ENCODE measurements at places on chromosomes 7 and 10.

- H3K36me3 ChIP-seq = no peaks in the 10 kb centered on the region
- no peak overlapping the region for H3K27ac ChIP-seq
- H3K27me3 ChIP-seq = no peaks in the 10 kb centered on the region
- no peak overlapping the region for H3K4me3 ChIP-seq
Measured at GRCh38 chr10:121281576-121281975, 316.7 kb downstream of the FGFR2 start.

DNA sequence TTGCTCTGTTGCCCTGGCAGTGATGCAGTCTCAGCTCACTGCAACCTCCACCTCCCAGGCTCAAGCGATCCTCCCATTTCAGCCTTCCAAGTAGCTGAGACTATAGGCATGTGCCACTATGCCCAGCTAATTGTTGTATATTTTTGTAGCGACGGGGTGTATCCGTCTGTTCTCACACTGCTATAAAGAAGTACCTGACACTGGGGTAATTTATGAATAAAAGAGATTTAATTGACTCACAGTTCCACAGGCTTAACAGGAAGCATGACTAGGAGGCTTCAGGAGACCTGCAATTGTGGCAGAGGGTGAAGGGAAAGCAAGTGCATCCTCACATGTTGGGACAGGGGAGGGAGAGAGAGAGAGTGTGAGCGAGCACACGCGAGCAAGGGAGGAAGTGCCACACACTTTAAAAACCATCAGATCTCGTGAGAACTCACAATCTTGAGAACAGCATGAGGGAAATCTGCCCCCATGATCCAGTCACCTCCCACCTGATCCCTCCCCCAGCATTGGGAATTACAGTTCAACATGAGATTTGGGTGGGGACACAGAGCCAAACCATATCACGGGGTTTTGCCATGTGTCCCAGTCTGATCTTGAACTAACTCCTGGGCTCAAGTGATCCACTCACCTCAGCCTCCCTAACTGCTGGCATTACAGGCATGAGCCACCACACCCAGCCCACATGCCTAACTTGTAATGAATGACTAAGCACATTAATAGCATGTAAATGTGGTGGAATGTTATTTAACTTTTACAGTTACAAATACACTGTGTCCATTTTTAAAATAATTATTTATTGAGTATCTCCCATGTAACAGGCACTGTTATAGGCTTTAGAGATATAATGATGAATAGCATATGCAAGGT, 65.5 kb downstream of the RALA start:
- H3K4me3 ChIP-seq = no peak overlapping the region
- no peaks in the 10 kb centered on the region for H3K27me3 ChIP-seq
- peaks cover 15% of the 10 kb centered on the region for H3K36me3 ChIP-seq
- no peak for DNase-seq
- no peak overlapping the region for H3K27ac ChIP-seq

DNA sequence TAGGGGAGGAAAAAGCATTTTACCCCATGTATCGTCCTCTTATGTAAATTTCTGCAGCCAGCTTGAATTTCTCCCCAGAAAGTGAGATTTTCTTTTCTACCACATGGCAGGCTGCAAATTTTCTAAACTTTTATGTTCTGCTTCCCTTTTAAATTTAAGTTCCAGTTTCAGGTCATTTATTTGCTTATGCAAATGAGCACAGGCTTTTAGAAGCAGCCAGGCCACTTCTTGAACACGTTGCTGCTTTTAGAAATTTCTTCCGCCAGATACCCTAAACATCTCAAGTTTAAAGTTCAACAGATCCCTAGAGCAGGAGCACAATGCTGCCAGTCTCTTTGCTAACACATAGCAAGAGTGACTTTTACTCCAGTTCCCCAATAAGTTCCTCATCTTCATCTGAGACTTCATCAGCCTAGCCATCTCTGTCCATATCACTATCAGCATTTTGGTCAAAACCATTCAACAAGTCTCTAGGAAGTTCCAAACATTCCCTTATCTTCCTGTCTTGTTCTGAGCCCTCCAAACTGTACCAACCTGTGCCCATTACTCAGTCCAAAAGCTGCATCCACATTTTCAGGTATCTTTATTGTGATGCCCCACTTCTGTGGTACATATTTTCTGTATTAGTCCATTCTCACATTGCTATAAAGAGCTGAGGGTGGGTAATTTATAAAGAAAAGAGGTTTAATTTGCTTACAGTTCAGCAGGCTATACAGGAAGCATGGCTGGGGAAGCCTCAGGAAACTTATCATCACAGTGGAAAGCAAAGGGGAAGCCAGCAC, 16.3 kb downstream of the EZH2 start:
- H3K27ac ChIP-seq = no peak overlapping the region
- H3K4me3 ChIP-seq = no peak overlapping the region
- H3K4me1 ChIP-seq = no peaks in the 10 kb centered on the region
- DNase-seq = no peak

DNA sequence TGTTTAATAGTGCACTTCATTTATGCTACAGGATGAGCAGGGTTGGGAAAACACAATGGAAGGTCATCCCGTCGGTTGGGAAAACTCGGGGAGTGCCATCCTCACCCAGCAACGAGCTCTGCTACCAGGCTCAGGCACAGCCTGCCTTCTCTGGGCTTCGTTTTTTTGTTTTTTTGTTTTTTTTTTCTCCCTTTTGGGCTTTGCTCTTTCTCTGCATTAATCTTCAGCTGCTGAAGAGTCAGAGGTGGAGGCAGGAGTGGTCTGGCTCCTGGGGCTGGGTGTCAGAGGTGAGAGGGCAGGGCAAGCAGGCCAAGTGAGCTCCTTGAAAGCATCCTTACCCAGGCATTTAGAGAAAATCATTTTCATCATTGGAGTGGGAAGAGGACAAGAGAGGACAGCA, 11.5 kb downstream of the ZNF3 start:
- no peaks in the 10 kb centered on the region for H3K27me3 ChIP-seq
- H3K27ac ChIP-seq = no peak overlapping the region
- no peaks in the 10 kb centered on the region for H3K4me1 ChIP-seq
- no peak overlapping the region for H3K4me3 ChIP-seq
- DNase-seq = no peak

DNA sequence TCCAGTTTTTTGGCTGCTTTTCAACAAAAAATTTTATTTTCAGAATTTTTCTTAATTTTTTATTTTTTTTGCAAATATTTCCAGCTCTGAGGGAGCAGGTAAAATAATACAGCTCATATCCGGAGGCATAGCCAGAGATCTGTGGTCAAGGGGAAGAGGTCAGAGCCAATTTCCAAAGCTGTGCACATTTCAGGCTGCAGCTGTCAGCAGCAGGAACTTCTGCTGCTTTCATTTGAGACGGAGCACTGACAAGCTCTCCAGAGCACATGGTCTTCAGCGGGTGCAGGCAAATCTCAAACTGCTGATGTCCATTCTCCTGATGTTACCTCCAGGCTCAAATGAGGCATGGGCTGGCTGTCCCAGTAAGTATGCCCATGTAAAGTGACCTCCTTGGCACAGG, 31.1 kb downstream of the SLC26A4 start:
- H3K36me3 ChIP-seq = no peaks in the 10 kb centered on the region
- no peak for DNase-seq
- no peaks in the 10 kb centered on the region for H3K4me1 ChIP-seq
- H3K27me3 ChIP-seq = no peaks in the 10 kb centered on the region
- H3K4me3 ChIP-seq = no peak overlapping the region
- no peak overlapping the region for H3K27ac ChIP-seq

- H3K4me3 ChIP-seq = no peak overlapping the region
- no peak overlapping the region for H3K27ac ChIP-seq
- no peaks in the 10 kb centered on the region for H3K27me3 ChIP-seq
Measured at GRCh38 chr10:123642293-123642692, 23.9 kb upstream of the GPR26 start.

DNA sequence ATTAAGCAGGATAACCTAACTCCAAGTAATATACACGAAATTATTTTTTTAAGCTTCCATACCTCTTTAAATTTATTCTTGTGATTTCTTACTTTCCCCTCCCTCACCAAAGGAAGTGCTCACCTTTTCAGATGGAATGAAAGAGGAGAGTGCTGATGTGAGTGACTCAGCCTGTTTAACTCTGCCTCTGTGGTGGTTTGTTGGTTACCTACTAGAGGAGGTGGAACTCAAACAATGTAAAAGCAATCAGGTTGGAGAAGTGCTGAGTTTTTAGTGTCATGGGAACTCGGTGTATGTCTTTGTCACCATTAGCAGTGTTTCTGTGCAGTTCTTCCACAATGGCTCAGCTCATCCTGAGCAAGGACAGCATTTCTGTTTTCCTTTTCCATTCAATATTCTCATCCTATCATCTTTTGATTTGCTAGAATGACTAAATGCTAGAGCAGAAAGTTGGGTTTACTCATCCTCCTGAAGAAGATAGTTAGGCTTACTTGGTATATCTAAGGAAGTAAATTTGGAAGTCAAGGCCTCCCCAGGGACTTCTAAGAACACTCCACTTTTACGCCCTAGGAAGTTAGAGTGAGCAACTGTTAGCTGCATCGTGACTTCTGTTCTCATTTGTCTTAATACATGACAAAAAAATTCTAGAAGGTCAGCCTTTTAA, 6.0 kb downstream of the ADD3 start:
- H3K36me3 ChIP-seq = no peaks in the 10 kb centered on the region
- H3K4me1 ChIP-seq = peaks cover 33% of the 10 kb centered on the region
- peak overlapping the region; percentile 8 for H3K27ac ChIP-seq
- H3K27me3 ChIP-seq = no peaks in the 10 kb centered on the region
- H3K4me3 ChIP-seq = no peak overlapping the region

- H3K27ac ChIP-seq = no peak overlapping the region
- H3K4me3 ChIP-seq = no peak overlapping the region
- peaks cover 5% of the 10 kb centered on the region for H3K4me1 ChIP-seq
Measured at GRCh38 chr10:131653140-131653539, 247.7 kb upstream of the PPP2R2D start.

- H3K4me3 ChIP-seq = no peak overlapping the region
- DNase-seq = peak; percentile 22
- no peaks in the 10 kb centered on the region for H3K4me1 ChIP-seq
- H3K36me3 ChIP-seq = no peaks in the 10 kb centered on the region
- peak overlapping the region; percentile 43 for H3K27ac ChIP-seq
Measured at GRCh38 chr7:92809760-92810573, 26.4 kb downstream of the CDK6 start.

DNA sequence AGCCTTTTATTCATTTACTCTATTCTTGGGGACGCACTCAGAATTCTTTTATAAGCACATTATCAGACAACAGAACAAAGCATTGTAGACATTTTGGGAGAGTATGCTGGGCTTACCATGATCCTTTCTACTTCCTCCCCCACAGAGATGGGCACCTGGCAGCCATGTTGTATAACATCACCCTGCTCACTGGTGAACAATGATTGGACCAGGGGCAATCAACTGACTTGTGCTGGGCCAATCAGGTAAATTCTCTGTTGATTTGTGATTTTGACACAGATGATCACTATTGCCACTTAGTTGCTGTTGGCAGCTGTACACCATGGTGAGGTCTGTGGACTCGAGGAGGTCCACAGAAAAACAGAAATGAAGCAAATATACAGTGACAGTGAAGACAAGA, 43.7 kb downstream of the WNT2 start:
- no peak for DNase-seq
- no peaks in the 10 kb centered on the region for H3K36me3 ChIP-seq
- no peak overlapping the region for H3K27ac ChIP-seq

DNA sequence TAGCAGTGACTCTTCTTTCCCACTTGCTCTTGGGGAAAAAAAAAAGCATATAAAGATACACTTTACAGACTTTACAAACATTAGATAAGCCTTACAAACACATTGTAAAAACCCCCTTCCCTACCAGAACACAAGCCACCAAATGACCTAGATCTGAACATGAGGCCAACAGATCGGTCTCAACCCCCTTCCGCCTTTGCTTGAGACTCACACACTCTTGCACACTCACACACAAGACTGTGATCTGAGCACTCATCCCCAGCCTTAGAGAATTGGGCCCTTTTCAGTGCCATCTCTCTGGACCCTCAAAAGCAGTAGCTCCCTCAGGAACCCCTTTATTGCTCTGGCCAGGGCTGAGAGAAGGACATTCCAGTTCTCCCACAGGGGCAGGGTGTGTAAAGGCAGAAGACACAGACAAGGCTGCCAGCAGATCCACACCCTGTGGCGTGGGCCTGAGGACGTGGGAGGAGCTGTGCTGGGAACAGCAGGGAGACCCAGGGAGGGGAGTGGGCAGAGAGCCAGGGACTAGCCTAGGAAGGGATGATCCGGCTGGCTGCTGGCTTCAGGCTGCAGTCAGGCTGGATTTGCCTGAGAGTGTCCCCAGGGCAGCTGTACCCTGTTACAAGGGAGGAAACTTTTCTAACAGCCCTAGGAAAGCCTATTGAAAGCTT, 206.7 kb downstream of the KIAA1217 start:
- no peaks in the 10 kb centered on the region for H3K27me3 ChIP-seq
- H3K27ac ChIP-seq = no peak overlapping the region
- no peak overlapping the region for H3K4me3 ChIP-seq
- H3K4me1 ChIP-seq = peaks cover 6% of the 10 kb centered on the region

DNA sequence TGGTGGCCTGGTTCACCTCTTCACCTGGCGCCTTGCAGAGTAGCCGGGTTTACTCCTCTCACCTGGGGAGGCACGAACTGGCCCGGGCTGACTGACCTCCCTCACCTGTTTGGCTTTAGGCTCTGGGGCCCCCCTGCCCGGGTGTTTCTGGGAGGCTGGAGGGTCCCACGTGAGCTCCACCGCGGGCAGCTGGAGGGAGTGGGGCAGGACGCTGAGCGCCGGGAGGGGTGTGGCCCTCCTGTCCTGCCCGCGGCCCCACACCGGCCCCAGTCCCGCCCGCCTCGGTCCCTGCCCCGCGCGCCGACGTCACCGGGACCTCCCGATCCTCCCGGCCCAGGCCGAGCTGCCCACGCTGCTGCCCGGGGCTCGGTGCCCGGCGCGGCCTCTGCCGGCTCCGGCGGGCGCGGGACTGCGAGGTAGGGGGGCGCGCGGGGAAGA, at the start of gene AMZ1:
Gene AMZ1, plus strand, starts transcription at position 322 of the 438 bp plus-strand sequence. CDS start 12,250 bp downstream, outside the sequence.
- peaks cover 33% of the 10 kb centered on the region for H3K27me3 ChIP-seq
- DNase-seq = no peak
- H3K36me3 ChIP-seq = no peaks in the 10 kb centered on the region
- peaks cover 35% of the 10 kb centered on the region for H3K4me1 ChIP-seq
- H3K27ac ChIP-seq = no peak within 1 kb of the TSS

- no peaks in the 10 kb centered on the region for H3K36me3 ChIP-seq
- H3K27ac ChIP-seq = no peak overlapping the region
Measured at GRCh38 chr10:121462955-121463354, 135.3 kb downstream of the FGFR2 start.

DNA sequence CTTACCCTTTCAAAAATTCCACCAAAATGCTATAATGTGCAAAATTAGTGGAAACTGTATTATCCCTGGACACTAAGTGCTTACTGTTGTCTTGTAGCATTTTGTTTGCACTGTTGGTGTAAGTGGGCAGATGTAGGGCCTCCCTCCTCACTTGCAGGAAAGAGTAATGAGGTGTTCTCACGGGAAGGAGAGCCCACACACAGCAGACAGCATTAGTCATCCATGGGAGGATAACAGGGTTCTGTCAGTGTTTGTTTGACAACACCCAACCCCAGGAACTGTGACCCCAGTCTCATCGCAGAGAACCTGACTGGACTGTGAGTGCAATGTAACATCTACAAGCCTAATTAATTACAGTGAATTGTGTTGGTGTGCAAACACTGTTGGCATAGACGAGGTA, 58.7 kb upstream of the VSTM2A start:
- no peaks in the 10 kb centered on the region for H3K4me1 ChIP-seq
- no peaks in the 10 kb centered on the region for H3K36me3 ChIP-seq
- DNase-seq = no peak
- no peaks in the 10 kb centered on the region for H3K27me3 ChIP-seq

- no peaks in the 10 kb centered on the region for H3K4me1 ChIP-seq
- H3K27ac ChIP-seq = no peak within 1 kb of the TSS
- DNase-seq = no peak
- no peak within 1 kb of the TSS for H3K4me3 ChIP-seq
Measured at GRCh38 chr7:95772298-95772770, at the start of gene DYNC1I1. Gene DYNC1I1, plus strand, starts transcription at chr7:95772554. Its CDS starts 32,176 bp downstream, at chr7:95804730.

GRCh38 chr10:88791924-88792323, 10.6 kb upstream of the LIPM start:
- H3K36me3 ChIP-seq = no peaks in the 10 kb centered on the region
- peaks cover 14% of the 10 kb centered on the region for H3K4me1 ChIP-seq
- H3K4me3 ChIP-seq = no peak overlapping the region
- no peak overlapping the region for H3K27ac ChIP-seq
- peak; percentile 12 for DNase-seq
